ENCODE measurements at places on chromosomes 7 and 10. TPM values are rescaled to one million over a fixed set of nuclear protein-coding genes. Genes with fewer than 3 reads are reported as not detected.

The PRKAG2 gene
- polyA plus RNA-seq: 35.6 TPM

The CCM2 gene
- polyA plus RNA-seq: 75.9 TPM

GRCh38 chr10:23065181-23065948 lies 30.0 kb upstream of the MSRB2 start:
- no peaks in the 10 kb centered on the region for H3K4me1 ChIP-seq
- no peak overlapping the region for H3K4me3 ChIP-seq
- H3K27ac ChIP-seq: no peak overlapping the region

GRCh38 chr7:23105086-23105643 lies 420 bp upstream of the KLHL7 start:
- H3K27ac ChIP-seq: peak overlapping the region; percentile 90
- H3K27me3 ChIP-seq: no peaks in the 10 kb centered on the region
- DNase-seq: no peak
- H3K36me3 ChIP-seq: peaks cover 6% of the 10 kb centered on the region
- peak overlapping the region; percentile 93 for H3K4me3 ChIP-seq

- no peaks in the 10 kb centered on the region for H3K36me3 ChIP-seq
- DNase-seq: no peak
- no peak overlapping the region for H3K4me3 ChIP-seq
These were observed 48.2 kb upstream of the ANKRD1 start for GRCh38 chr10:90969121-90969534.

DNA sequence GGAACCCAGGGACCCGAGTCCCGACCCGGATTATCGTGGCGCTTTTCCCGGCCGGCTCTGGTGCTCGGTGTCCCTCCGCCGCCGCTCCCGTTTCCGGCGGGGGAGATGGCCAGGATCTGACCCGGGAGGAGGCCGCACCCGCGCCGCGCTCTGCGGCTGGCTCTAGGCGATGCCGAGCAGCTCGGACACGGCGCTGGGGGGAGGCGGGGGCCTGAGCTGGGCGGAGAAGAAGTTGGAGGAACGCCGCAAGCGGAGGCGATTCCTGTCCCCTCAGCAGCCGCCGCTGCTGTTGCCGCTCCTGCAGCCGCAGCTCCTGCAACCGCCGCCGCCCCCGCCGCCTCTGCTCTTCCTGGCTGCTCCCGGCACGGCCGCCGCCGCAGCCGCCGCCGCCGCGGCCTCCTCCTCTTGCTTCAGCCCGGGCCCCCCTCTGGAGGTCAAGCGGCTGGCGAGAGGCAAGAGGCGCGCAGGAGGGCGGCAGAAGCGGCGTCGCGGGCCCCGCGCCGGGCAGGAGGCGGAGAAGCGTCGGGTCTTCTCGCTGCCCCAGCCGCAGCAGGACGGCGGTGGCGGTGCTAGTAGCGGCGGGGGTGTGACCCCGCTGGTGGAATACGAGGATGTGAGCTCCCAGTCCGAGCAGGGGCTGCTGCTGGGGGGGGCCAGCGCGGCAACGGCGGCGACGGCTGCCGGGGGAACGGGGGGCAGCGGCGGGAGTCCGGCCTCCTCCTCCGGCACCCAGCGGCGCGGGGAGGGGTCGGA lies 593 bp downstream of the CDK13 start:
- peak; percentile 73 for DNase-seq
- H3K4me3 ChIP-seq: peak overlapping the region; percentile 58

GRCh38 chr7:158648787-158649186 lies 55.8 kb downstream of the NCAPG2 start:
- H3K36me3 ChIP-seq: no peaks in the 10 kb centered on the region
- H3K4me1 ChIP-seq: no peaks in the 10 kb centered on the region
- no peak overlapping the region for H3K4me3 ChIP-seq
- no peak for DNase-seq

GRCh38 chr7:33998476-33998875 lies 93.1 kb downstream of the BMPER start:
- H3K27ac ChIP-seq: no peak overlapping the region
- no peak overlapping the region for H3K4me3 ChIP-seq
- no peak for DNase-seq
- no peaks in the 10 kb centered on the region for H3K36me3 ChIP-seq
- H3K27me3 ChIP-seq: no peaks in the 10 kb centered on the region
- H3K4me1 ChIP-seq: no peaks in the 10 kb centered on the region

DNA sequence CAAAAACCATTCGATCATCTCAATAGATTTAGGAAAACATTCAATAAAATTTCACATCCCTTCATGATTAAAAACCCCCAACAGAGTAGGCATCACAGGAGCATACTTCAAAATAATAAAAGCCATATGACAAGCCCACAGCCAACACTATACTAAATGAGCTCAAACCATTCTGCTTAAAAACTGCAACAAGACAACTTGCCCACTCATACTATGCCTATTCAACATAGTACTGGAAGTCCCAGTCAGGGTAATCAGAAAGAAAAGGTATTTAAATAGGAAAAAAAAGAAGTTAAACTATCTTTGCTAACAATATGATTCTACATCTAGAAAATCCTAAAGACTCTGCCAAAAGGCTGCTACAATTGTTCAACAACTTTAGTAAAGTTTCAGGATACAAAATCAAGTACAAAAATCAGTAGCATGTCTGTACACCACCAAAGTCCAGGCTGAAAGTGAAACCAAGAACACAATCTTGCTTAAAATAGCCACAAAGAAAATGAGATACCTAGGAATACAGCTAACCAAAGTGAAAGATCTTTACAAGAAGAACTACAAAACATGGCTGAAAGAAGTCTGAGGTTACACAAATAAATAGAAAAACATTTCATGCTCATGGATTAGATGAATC lies 882.6 kb downstream of the GRM8 start:
- H3K27ac ChIP-seq: no peak overlapping the region
- H3K4me3 ChIP-seq: no peak overlapping the region
- DNase-seq: no peak

DNA sequence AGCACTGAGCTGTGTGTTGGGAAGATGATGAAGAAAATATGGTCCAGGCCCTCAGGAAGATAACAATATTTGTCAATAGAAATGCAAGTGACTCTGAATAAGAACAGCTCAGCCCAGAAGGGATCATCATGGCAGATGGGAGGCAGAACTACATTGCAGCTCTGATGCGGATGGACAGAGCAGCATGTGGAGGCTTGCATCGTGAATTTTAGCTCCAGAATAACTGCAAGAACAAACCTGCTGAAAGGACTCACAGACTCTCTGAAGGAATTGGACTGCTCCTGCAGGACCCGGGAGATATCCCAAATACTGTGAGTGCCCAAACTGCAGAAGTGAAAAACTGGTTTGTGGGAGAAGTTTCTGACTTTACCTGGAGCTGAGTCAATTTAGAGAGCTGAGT lies 80.6 kb upstream of the LAMB4 start:
- no peaks in the 10 kb centered on the region for H3K4me1 ChIP-seq
- no peaks in the 10 kb centered on the region for H3K36me3 ChIP-seq
- no peaks in the 10 kb centered on the region for H3K27me3 ChIP-seq
- DNase-seq: no peak

DNA sequence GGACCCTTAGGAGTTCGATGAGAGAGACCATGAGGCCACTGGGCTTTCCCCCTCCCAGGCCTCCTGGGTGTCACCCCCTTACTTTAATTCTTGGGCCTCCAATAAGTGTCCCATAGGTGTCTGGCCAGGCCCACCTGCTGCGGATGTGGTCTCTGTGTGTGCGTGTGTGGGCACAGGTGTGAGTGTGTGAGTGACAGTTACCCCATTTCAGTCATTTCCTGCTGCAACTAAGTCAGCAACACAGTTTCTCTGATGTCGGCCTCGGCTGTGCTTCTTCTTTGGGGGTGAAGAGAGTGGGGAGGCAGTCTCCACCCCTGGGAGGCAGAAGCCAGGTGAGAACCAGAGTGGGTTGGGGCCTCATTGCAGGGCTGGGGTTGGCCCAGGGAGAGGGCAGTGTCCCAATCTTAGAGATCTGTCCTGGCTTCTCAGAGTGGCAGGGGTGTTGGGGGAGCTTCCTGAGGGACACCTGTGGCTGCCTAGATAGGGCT lies 1.5 kb downstream of the PVRIG start:
- peaks cover 14% of the 10 kb centered on the region for H3K36me3 ChIP-seq
- no peaks in the 10 kb centered on the region for H3K27me3 ChIP-seq
- H3K4me3 ChIP-seq: peak overlapping the region; percentile 81
- peak; percentile 90 for DNase-seq
- peak overlapping the region; percentile 99 for H3K27ac ChIP-seq
- H3K4me1 ChIP-seq: peaks cover 45% of the 10 kb centered on the region

- H3K27ac ChIP-seq: no peak overlapping the region
- DNase-seq: no peak
- H3K4me1 ChIP-seq: no peaks in the 10 kb centered on the region
- no peaks in the 10 kb centered on the region for H3K36me3 ChIP-seq
- no peaks in the 10 kb centered on the region for H3K27me3 ChIP-seq
- no peak overlapping the region for H3K4me3 ChIP-seq
These were observed 2.9 kb downstream of the RAMP3 start for GRCh38 chr7:45160417-45160881.
